ENCODE measurements at places on chromosomes 7 and 10. TPM values are rescaled to one million over a fixed set of nuclear protein-coding genes. Genes with fewer than 3 reads are reported as not detected.

CDC14C gene
- polyA plus RNA-seq = not detected

CALHM1 gene
- not detected for polyA plus RNA-seq

NPFFR1 gene
- 0.05 TPM for polyA plus RNA-seq

FAM25C gene
- polyA plus RNA-seq = not detected

MYO1G gene
- polyA plus RNA-seq = not detected

IDI2 gene
- polyA plus RNA-seq = 0.24 TPM

CNNM1 gene
- not detected for polyA plus RNA-seq

CFAP43 gene
- polyA plus RNA-seq = 1.6 TPM
